ENCODE measurements at places on chromosomes 1 and 21. TPM values are rescaled to one million over a fixed set of nuclear protein-coding genes. Genes with fewer than 3 reads are reported as not detected.

DNA sequence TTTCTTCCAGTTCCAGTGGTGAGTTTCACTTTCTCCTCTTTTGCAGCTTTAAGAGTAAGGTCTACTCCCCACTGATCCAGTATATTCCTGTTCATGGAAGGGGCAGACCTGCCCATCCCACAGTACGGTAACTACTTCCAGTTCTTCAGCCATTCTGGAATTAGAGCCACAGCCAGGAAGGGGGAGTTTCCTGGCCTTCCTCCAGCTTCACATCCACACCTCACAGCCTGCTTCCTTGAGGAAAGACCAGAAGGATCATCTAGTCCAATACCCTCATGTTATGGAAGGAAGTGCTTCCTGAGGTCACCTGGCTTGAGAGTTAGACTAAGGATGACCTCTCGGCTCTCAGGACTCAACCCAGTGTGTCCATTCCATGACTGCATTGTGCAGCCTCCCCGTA, 597.8 kb downstream of the KIF26B start:
- no peak for DNase-seq
- no peak overlapping the region for H3K27ac ChIP-seq
- no peaks in the 10 kb centered on the region for H3K4me1 ChIP-seq
- peaks cover 3% of the 10 kb centered on the region for H3K36me3 ChIP-seq

DNA sequence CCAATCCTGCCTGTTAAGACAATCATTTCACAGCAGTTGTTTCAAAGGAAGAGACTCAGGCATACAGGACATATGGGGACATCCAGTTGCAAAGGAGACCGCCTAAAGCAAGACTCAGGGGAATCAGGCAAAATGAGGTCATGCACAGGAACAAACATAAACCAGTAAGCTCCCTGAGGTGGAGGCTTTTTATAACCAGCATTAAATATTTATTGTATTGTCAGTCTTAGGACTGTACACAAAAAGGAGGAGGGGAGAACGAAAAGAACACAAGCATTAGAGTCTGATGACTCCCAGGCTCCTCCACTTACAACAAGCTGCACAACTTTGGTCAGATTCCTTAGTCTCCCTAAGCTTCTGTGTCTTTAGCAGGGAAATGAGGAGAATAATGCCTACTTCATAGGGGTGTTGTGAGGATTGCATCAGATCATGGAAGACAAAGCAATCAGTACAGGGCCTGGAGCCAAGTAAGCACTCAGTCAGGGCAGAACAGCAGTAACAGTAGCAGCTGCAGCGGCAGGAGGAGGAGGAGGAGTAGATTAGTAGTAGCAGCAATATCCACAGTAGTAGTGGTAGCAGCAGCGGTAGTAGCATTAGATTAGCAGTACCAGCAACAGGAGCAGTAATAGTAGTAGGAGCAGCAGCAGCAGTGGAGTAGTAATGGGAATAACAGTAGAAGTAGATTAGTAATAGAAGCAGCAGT, 54.2 kb upstream of the SPATA6 start:
- DNase-seq = no peak
- peaks cover 2% of the 10 kb centered on the region for H3K27me3 ChIP-seq
- H3K27ac ChIP-seq = no peak overlapping the region
- no peaks in the 10 kb centered on the region for H3K36me3 ChIP-seq
- peaks cover 10% of the 10 kb centered on the region for H3K4me1 ChIP-seq
- H3K4me3 ChIP-seq = no peak overlapping the region

- H3K27ac ChIP-seq = peak overlapping the region; percentile 43
- no peak for DNase-seq
- H3K27me3 ChIP-seq = no peaks in the 10 kb centered on the region
- H3K4me1 ChIP-seq = no peaks in the 10 kb centered on the region
- peaks cover 5% of the 10 kb centered on the region for H3K36me3 ChIP-seq
Measured at GRCh38 chr1:58699011-58699762, 675 bp downstream of the MYSM1 start.

DNA sequence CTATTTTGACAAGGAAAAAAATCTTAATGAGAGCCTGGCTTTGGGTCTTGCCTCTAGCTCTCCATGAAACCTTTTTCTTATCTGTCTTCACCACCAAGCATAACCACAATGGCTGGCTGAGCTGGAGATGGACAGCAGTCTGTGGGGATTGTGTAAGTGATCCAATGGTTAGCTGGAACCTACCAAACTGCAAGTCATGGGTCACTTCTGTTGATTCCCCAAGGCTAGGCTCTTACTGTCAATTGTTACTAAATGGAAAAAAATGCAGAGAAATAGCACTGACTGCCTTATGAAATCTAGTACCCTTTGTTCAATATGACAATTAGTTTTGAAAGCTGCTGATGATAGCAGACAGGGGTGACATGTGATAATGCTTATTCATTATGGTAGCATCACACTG, 359.0 kb downstream of the ST6GALNAC3 start:
- no peaks in the 10 kb centered on the region for H3K36me3 ChIP-seq
- no peak for DNase-seq
- H3K27me3 ChIP-seq = no peaks in the 10 kb centered on the region
- no peak overlapping the region for H3K4me3 ChIP-seq

GRCh38 chr1:9324246-9325096, 31.8 kb downstream of the SPSB1 start:
- H3K27me3 ChIP-seq = no peaks in the 10 kb centered on the region
- H3K27ac ChIP-seq = no peak overlapping the region
- peaks cover 37% of the 10 kb centered on the region for H3K4me1 ChIP-seq
- peaks cover 2% of the 10 kb centered on the region for H3K36me3 ChIP-seq

GRCh38 chr21:28636752-28637691, 355.7 kb downstream of the LTN1 start:
- no peak overlapping the region for H3K27ac ChIP-seq
- H3K36me3 ChIP-seq = no peaks in the 10 kb centered on the region
- H3K27me3 ChIP-seq = no peaks in the 10 kb centered on the region
- H3K4me3 ChIP-seq = no peak overlapping the region

DNA sequence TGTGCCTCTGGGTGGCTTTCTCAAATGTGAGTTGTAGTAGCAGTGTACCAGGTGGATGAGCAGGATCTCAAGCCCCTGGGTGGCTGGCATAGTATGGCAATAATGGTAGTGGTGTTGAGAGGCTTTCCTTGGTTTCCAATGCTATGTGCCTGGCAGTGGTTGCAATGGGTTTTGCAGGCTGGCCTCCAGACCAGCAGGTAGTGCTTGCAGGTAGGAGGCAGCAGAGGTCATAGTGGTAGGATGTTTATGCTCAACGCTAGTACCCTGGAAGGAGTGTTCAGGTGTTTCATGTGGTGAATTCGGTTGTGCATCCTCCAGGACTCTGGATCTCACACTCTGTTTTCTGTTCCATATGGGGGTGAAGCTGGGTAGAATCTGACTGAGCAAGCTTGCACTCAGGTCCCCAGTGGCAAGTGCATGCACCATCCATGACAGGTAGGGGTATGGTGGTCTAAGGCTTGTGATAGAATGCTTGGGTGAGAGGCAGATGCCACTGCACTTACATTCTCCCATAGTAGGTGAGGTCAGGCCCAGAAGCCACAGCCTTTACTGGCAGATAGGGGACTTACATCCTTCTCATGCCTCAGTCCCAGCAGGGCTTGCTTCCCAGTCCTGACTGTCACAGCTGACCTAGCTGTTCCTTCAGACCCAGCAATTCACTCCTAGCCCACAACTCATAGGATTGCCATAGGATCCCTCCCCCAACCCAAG, 410.5 kb upstream of the LRRC7 start:
- no peaks in the 10 kb centered on the region for H3K27me3 ChIP-seq
- H3K4me1 ChIP-seq = no peaks in the 10 kb centered on the region
- H3K4me3 ChIP-seq = no peak overlapping the region
- H3K36me3 ChIP-seq = no peaks in the 10 kb centered on the region
- DNase-seq = no peak

IFNAR2 gene
- polyA plus RNA-seq = 45.7 TPM

CHRNB2 gene
- polyA plus RNA-seq = 1.7 TPM

GPATCH4 gene
- 25.9 TPM for polyA plus RNA-seq
